ENCODE measurements at places on chromosomes 2 and 18.

DNA sequence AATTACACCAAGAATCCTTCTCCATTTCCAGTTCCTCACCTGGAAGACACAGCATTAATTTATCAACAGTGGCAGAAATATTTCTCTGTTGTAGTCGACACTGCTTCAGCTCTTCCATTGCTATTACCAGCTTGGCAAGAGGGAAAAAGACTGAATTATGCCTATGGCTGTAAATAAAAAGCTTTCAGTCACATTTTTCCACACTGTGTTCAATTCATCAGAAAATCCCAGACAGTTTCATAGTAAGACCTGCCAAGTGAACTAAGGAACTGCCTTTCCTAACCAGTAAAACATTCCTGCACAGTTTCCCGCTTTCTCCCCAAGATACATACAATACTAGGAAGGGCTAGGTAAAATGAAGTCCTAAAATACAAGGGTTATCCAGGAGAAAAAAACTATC lies 94.7 kb downstream of the EXOC6B start:
- DNase-seq: no peak

GRCh38 chr2:153072077-153072476 lies 353.7 kb downstream of the ARL6IP6 start:
- DNase-seq: no peak

GRCh38 chr2:241173557-241173956 lies 14.9 kb upstream of the ANO7 start:
- DNase-seq: no peak

GRCh38 chr18:21761471-21762115 lies 21.0 kb downstream of the MIB1 start:
- DNase-seq: no peak

- DNase-seq: peak; percentile 81
Observed at GRCh38 chr18:9475643-9476591, 604 bp downstream of the RALBP1 start.

- no peak for DNase-seq
Observed at GRCh38 chr2:220513573-220514288, 886.3 kb downstream of the SLC4A3 start.

DNA sequence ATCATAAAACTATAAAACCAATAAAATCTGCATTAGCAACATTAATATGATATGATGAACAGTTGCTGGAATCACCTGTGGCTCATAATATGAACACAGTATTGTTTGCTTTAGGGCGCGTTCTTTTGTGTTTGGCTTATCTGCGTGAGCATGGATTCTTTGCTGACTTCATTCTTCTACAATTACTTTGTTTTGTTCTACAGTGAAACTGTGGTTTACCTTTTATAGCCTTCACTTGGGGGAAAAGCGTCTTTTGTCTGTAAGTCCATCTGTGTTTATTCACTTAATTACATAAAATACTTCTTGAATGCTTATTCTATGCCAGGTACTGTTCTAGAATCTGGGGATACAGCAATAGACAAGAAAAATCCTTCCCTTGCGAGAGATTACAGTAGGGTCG lies 74.0 kb upstream of the SEC11C start:
- no peak for DNase-seq

All from GM10248 (cell line).